ENCODE measurements at places on chromosomes 3 and 15.

DNA sequence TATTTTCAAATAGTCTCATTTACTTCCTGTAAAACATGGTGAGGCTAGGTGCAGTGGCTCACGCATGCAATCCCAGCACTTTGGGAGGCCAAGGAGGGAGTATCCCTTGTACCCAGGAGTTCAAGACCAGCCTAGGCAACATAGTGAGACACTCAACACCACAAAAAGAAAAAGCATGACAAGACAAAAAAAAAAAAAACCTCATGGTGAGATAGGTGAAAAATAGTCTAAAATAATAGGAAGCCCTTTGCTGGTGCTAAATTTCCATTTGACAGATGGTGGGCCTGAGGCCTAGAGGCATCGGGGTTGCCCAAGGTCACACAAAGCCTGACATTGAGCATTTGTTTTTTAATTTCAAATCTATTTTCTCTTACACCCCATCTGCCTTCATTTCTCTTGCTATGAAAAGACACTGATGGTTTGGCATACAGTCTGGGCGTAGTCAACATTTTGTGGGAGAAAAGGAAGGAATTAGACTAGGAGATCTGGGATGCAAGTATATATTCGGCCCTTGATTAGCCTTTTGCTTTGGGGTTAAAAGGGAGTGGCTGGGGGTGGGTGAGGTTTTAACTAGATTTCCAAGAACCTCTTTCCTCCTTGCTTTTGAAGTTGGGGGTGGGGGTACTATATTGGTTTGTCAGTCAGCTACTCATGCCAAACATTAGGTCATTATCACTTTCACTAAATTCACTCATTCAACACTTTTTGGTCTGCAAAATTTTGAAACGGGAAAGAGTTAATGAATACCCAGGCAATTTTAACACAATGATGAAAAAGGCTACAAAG lies 11.3 kb downstream of the RAB8B start:
- DNase-seq, result no peak

DNA sequence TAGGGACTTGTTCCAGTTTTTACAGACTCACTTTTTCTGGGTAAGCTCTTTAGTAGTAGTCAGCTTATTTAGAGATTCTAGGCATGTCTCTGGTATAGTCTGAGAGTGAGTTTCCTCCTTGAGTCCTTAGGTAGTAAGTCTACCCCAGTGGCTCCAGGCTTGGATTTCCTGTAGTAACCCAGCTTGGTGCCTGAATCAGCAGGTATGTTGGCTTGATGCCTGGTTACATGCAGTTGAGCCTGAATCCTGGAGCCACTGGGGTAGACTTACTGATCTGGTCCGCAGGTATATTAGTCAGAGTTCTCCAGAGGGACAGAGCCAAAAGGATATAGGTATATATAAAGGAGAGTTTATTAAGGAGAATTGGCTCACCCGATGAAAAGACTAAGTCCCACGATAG lies 85.8 kb upstream of the RBMS3 start:
- no peak for DNase-seq

DNA sequence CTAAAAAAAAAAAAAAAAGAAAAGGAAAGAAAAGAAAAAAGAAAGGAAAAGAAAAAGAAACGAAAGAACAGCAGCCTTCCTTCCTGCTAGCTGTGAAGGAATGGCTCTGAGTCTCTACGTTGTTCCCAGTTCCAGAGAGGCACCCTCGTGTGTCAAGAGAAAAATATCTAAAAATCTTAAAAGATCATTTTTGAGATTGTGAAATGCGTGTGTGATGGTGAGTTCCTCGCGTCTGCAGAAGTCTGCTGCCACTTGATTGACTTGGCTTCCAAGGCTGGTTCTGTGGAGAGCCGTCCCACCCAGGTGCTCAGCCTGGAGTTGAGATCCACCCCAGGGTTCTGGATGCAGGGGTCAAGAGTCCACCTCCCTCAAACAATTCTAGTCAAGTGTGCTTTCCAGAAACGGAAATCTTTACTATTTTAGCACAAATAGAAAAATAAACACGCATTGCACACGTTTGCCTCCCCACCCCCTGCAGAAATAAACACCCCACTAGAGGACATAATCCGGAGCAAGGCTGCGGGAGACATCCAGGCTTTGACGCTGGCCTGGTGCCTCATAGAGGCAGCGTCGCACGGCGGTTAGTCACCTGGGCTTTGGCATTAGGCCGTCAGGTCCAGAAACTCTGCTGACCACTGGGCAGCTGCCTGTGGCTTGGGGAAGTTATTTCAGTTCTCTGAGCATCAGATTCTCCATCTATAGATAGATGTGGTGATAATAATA lies 265.4 kb downstream of the FAM43A start:
- no peak for DNase-seq

DNA sequence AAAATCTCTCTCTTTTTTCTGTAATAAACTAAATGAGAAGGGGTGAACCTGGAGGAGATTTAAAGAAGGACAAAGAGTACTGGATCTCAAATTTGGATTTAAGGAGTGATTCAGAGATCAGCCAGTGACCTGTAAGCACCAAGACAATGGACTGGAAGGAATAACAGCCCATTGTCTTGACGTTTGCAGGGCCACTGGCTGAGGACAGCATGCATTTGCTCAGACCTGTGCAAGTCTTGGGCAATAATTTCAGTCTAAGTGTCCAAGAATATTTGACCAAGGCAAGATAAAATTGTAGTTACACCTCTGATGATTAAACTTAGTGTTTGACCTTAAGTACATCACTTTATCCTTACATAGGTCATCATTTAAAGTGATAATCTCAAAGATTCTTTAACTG lies 55.8 kb upstream of the OSTN start:
- no peak for DNase-seq

GRCh38 chr15:69026355-69026754 lies 11.9 kb downstream of the NOX5 start:
- no peak for DNase-seq
